ENCODE measurements at places on chromosomes 3 and 15.

GRCh38 chr3:195366200-195366925 is 76.5 kb downstream of the ACAP2 start:
- DNase-seq: no peak

GRCh38 chr15:79853492-79854328 is 43.1 kb downstream of the MTHFS start:
- DNase-seq: peak; percentile 89

DNA sequence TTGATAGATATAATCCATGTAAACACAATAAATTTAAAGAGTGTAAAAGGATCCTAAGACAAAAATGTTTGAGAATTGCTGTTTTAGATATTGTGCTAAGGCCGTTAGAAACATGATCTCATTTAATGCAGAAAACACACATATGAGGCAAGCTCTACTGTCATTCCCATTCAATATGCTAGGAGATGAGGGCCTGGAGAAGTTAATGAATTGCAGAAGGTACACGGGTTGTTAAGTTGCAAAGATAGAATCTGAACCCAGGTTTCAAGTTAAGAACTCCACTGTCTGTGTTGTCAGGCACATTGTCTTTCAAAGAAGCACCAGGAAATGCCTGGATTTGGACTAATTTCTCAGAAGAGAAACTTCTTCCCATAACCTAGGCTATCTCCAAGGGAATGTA is 65.1 kb upstream of the SAMMSON start:
- no peak for DNase-seq

- DNase-seq: no peak
Measured at GRCh38 chr15:47768735-47769134, 51.4 kb downstream of the SEMA6D start.

DNA sequence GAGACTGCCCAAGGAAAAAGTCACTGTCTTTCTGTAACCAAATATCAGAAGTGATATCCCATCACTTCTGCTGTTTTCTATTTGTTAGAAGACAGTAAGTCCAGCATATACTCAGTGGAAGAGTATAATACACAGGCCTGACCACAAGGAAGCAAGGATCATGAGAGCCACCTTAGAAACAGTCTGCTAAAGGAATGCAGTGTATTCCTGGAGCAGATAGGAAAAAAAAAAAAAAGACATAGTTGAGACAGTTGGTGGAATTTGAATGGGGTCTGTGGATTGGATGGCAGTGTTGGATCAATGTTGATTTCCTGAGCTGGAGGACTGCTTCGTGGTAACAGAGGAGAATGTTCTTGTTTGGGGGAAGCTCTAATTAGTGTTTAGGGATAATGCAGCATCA is 26.5 kb upstream of the FBXL2 start:
- DNase-seq: peak; percentile 3

DNA sequence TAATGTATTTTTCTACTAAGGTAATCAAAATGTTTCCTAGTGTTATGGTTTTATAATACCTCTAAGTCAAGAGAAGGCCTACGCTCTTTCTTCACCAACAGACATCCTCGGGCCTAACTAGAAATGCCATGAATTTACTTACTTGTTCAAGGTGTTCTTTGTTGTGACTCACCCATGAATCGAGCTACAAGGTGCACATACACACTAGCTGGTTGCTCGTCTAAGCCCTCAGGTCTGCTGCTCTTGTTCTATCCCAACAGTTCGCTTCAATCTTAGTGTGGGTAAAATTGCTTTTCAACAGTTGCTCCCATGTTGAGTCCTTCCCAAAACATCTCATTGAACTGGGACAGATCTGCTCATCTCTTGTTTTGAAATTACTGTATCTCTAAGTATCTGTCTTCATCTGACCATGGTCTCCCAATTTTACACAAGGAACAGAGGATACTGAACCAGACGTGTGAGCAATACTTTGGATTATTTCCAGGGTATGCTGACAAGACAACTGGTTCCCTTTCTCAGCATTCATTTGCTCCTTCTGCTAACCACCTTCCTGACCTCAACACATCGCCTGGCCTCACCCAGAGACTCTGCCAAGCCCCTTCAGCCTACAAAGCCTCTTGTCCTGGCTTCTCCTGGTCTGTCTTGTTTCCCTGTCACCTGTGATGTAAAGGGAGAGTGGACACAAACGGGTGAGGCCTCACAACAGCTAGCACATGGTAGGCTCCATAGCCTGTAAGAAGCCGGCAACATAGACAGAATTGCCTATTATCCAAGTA is 84.2 kb downstream of the NEDD4 start:
- peak; percentile 79 for DNase-seq

DNA sequence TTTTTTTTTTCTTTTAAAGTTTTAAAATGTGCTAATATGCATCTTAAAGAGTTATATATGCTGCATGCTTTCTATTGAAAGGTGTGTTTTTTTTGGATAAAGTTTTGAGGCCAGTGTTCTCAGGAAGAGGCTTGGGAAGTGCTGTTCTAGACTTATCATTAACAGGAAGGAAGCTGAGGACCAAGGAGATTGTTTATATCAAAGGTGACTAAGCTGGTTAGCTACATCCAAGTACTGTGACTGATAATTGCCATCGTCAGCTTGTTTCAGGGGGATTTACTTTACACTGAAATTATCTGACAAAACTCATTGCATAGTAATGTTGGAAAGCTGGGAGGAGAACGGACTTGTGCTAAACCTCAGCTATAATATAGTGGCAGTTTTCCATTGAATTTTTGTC is 36.3 kb upstream of the UTS2B start:
- peak; percentile 54 for DNase-seq

DNA sequence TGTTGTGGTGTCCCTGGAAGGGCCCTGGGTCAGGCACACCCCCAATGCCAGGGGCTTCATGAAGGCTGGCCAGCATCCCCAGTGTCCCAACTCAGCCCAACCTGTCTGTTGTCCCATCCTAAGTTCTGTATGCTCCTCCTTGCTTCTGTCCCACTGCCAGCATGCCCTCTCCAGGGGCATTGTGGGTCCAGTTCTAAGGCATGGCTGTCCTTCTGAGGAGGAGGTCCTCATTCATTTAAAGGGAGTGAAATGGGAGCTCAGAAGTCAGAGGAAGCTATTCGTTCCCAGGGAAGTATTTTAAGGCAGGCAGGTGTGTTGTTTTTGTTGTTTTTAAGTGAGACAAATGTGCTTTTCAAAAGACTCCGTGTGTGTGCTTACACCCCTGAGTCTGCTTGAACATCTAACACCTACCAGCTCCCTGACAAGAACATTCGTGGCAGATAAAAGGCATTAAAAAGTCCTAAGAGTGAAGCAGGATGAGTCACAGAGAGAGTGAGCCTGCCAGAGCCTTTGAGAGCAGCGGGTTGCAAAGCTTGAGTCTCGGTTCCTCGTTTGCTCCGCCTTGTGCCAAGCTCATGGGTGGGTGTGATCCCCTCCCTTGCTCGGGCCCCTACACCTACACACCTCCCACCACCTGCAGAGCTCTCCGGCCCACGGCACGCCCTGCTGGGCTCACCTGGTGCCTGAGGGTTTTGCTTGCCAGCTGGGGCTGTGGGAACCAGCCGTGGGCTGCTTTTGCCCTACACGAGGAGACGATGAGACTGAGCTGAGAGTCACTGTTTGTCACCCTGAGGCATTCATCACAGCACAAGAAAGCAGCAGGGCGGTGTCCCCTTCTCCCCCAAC is 183.4 kb upstream of the TOPAZ1 start:
- peak; percentile 31 for DNase-seq

GRCh38 chr3:63168179-63168578 is 109.9 kb upstream of the SYNPR start:
- no peak for DNase-seq

- no peak for DNase-seq
Measured at GRCh38 chr3:69817988-69818387, 78.7 kb downstream of the MITF start.

DNA sequence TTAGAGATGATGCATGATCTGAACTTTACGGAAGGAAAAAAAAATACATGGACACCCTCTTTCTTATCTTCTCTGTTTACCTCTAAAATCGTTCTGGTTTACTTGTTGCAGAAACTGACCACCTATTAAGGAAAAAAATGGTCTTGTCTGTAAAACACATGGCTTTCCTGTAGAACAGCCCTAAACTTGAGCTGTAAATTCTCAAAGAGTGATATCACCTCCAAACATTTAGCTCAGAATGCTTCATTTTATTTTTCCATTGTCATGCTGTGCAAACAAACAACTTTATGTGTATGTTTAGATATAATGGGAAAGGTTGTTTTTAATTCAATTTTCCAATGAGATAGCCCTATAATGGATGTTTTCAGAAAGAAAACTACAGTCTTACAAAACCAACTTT is 237.4 kb upstream of the NR2F2 start:
- no peak for DNase-seq

DNA sequence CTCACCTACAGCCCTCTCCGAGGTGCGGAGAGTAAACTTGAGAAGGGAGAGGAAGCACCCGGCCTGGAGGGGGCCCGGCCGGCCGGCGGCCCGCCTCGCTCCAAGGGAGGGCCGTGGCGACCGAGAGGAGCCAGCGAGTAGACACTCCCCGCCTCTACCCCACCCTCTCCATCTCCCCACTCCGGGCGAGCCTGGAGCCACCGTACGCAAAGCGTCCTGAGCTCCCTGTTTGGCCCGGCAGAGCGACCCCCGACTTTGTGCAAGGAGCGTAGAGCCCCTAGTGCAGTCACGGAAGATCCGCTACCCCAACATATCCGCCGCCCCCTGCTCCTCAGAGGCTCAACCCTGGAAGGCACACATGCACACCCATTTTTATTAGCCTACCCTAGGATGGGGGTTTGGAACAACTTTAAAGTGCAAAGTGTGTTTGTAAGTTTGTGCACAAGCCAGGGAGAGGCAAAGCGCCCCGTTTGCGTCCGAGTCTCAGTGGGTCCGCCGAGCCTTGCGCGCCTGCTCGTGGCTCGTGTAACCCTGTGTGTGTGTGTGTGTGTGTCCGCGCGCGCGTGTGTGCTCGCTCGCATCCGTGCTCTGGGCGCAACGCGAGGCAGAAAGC is 508 bp upstream of the SMAD6 start:
- DNase-seq: no peak

Measured in cardiac fibroblast (primary cell).